ENCODE measurements at places on chromosomes 5 and 9.

DNA sequence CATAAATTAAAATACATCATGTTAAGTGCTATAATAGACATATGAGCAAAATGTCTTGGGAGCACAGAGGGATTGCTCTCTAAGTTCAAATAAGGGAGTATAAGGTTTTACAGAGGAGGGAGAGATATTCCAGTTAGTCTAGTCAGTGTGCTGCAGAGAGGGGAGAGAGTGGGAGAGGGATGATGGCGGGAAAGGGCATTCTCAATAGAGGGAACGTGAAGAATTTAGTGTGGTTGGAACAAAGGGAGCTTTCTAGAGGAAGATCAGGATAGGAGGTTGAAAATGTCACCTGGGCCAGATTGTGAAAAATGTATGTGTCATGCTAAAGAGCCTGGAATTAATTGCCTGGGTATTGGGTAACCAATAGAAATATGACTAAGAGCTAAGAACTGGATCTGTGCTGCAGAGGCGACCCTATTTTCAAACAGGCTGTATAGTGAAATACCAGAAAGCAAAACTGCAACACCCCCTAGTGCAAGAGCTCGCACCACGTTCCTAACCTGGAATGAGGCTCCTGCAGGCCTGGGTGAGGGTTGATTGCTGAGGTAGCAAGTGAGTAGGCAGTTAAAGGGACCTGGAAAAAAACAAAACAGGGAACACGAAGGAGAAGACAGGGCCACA, 791.8 kb upstream of the C9orf72 start:
- no peak for DNase-seq

DNA sequence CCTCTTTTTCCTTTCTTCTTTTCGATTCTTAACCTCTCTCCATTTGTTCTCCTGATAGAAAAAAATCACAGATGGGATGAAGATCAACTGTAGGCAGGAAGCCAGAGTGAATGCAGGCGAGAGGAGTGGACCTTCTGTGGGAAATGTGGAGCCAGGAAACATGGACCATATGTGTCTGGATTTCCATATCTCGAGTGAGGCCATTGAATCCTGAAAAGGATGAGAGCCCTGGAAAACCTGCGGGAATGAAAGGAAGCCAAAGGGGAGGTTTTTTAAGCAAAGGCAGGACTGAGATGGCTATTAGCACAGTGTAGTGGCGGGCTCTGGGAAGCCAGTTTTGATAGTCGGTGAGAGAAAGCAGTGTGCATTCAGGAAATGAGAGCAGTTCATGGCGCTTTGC, 139.5 kb upstream of the C9orf72 start:
- DNase-seq = no peak

GRCh38 chr9:76882686-76883085, 23.2 kb downstream of the PRUNE2 start:
- no peak for DNase-seq

DNA sequence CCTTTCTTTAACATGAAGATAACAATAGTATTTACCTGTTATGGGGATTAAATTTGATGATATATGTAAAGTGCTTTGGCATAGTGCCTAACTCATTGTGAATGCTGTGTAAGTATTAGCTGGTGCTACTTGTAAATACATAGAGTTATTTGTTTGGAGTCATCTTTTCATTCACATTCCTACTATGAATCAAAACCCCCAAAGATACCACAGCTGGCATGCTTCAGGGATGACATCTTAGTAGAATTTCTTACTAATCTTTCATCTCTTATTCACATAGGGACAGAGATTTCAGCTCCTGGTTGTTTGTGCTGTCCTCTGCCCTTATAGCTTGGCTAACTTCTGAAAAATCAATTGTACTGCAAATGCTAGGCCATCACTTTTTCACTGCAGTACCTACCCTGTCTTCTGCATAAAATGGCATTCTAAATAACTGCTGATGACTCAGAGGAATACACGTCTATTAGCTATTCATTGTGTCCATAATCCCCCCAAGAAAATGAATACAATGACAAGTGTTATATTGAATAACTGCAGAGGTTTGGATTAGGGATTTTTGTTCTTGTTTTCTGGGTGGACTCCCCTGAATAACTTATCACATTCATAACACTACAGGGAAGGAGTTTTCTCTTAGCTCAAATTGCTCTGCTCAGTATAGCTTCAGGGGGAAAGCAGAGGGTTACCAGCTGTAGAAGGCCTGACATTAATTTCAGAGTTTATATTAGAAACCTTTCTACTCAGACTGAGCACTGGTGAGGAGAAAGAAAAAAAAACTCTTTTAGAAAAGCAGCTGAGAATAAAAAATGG, 192.2 kb upstream of the C9orf72 start:
- no peak for DNase-seq

- no peak for DNase-seq
These were observed 10.0 kb downstream of the TENT4A start for GRCh38 chr5:6723122-6723815.

DNA sequence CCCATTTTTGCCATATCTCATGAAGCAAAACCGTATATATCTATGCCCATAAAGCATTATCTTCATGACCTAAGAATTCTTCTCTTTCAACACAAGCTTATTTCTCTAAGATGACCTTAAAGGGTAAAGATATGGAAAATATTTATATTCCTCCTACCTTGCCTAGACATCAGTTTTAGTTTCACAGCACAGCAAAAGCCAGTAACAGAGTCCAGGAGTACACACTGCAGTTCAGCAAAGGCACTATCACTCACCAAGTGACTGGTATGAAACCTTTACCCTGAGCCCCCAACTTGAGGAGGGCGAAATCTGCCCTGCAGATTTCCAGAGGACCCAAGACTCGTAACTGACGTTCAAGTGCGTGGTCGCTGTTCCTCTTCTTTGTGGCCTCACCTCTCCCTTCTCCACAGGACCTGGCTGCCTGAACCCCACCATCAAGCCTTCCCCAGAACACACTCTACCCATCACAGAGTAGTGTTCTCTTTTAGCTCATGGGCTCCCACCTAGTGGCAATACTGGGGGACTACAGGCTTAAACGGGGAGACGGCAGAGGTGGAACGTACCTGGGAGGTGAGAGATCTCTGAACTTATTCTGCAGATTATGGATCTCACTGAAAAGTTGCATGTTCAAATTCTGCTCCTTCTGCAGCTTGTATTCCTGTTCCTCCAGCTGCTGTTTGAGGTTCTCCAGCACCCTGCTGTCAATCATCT, 141.0 kb downstream of the CDK5RAP2 start:
- DNase-seq = no peak

GRCh38 chr9:137202966-137203365, 2.4 kb upstream of the TPRN start:
- DNase-seq = no peak

DNA sequence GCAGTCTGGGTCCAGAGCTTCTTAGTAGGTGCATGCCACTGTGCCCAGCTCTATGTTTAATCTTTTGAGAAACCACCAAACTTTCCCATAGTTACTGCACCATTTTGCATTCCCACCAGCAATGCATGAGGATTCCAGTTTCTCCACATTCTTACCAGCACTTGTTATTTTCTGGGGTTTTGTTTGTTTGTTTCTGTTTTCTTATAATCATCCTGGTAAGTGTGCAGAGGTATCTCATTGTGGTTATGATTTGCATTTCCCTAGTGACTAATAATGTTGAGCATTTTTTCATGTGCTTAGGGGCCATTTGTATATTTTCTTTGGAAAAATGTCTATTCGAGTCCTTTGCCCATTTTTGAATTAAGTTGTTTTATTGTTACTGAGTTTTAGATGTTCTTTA, 11.4 kb downstream of the FOXE1 start:
- DNase-seq = no peak

GRCh38 chr9:114370968-114371320, 16.8 kb downstream of the AKNA start:
- no peak for DNase-seq

DNA sequence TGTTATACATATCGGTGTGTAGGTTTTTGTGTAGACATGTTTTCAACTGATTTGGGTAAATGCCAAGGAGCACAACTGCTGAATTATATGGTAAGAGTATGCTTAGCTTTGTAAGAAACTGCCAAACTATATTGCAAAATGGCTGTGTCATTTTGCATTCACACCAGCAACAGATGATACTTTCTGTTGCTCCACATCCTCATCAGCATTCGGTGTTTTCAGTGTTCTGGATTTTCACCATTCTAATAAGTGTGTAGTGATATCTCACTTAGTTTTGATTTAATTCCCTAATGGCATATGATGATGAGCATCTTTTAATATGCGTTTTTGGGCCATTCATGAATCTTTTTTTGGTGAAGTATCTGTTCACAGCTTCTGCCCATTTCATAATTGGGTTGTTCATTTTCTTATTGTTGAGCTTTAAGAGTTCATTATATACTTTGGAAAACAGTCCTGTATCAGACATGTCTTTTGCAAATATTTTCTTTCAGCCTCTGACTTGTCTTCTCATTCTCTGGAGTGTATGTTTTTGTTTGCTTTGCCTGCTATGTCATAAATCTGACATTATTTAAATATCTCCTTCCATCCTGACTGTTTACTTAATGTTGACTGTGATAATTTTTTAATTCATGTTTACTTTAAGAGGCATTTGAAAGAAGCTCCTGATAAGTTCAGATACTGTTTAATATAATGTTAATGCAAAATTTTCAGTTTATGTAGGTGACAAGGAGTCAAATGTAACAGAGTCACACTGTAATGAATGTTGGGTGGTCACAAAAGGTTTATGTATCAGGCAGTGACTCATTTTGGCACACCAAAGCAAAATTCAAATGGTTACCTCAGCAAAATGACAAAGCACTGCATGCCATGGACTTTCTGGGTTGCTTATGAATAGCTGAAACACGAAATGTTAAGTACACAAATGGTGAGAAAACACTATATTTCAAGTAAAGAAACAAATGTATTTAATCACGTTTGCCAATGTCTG, 181.1 kb upstream of the DAB2 start:
- no peak for DNase-seq

DNA sequence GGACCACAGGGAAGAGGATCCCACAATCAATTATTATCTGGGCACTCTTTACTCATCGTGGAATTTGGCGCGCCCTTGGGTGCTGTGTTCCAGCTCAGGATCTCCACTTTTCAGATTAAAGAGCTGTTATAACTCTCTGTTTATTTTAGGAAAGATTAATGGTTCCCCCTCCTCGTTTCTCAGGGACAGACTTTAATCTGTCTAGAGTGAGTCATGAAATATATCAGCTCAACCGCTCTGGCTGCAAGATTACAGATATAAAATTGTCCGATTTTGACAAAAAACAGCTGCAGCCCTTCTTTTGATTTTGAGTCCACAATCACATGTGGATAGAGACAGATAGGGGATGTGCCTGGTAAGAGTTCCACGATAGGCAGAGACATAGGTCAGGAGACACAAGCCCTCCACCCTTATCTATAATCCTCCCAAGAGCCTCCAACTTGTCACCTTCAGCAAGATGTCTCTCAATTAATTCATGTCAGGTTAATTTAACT, 77.6 kb upstream of the ANKRD55 start:
- no peak for DNase-seq

GRCh38 chr9:110659891-110660541, 8.6 kb upstream of the MUSK start:
- peak; percentile 7 for DNase-seq

GRCh38 chr5:142798099-142798770, 28.1 kb downstream of the ARHGAP26 start:
- no peak for DNase-seq

- DNase-seq = no peak
These were observed 8.4 kb downstream of the RPL37 start for GRCh38 chr5:40826489-40827187.

GRCh38 chr9:35628389-35628991, 10.3 kb upstream of the CD72 start:
- no peak for DNase-seq

- DNase-seq = no peak
These were observed 71.2 kb upstream of the SLC28A3 start for GRCh38 chr9:84411683-84412267.

GRCh38 chr9:128724744-128725211, 851 bp upstream of the ZDHHC12 start:
- DNase-seq = peak; percentile 61

- peak; percentile 32 for DNase-seq
These were observed 13.9 kb upstream of the OSMR start for GRCh38 chr5:38831909-38832308.

DNA sequence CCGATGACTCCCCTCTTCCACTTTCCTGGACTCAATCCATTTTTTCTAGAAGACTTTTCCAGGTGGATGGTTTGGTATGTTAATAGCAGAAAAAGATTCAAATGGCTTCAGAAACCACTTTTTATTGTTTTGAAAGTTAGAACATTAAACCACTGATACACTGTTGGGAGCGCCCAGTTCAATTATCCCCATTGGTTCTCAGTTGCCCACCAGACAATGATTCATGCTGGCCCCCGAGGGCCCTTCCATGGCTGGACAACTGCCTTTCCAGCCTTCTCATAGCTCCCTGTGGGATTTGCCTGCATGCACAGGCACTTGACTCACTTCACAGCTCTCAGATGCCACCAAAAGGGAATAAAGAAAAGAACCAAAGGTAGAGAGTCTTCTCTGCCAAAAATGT, 21.3 kb upstream of the ANKRD34B start:
- no peak for DNase-seq

DNA sequence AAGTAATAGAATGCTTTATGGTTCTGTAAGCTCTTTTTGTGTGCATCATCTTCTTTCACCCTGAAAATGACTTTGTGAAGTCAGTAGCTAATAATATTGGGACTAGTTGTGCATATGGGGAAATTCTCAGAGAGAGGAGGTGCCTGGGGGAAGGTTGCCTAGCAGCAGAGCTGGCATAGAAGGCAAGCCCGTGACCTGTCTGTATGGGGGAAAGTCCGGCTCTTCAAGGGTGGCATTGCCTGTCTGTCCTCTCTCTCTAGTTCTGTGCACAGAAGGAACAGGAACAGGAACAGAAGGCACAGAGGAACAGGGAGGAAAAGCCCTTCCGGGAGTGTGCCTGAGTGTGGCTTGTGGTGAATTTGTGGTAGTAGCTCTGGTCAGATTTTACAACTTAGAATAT, 33.1 kb downstream of the SH3GL2 start:
- DNase-seq = no peak

DNA sequence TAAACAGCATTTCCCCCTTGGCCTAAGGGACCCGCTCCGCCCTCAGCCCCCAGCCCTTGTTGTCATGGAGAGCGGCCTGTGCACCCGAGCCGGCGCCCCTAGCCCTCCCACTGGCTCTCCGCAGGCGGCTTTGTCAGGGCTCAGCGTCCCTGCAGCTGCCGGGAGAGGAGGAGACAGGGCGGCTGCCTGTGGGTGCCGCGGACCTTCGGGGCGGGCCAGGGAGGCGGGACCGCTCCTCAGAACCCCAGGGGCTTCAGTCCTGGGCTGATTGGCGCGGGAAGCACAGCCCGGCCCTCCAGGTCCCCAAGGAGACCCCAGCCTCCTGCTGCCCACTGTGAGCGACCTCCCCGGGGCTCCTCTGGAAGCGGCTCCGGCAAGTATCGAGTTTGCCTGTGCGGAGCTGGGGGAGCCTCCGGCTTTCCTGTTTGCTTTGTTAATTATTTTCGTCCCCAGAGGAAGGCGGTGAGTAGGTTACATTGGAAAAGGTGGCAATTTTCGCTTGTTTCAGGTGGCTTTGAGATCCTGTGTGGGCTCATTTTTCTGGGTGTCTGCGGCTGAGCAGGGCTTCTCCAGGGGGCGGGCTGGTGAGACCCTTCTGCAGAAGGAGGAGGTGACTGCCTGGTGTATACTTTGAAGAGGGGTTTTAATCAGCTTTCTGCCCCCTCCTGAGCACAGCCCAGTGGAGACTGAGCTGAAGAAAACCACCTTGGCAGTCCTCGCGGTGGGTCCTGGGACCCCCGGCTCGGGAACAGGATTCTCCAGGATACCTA, at the start of gene FGD3:
Gene FGD3 (plus strand): TSS at position 256 of the 770 bp plus-strand sequence. CDS start 28,734 bp downstream, outside the sequence.
- peak; percentile 16 for DNase-seq
